ENCODE measurements at places on chromosomes 16 and 17.

GRCh38 chr16:10965440-10966061, 21.2 kb downstream of the CLEC16A start:
- no peak for DNase-seq

DNA sequence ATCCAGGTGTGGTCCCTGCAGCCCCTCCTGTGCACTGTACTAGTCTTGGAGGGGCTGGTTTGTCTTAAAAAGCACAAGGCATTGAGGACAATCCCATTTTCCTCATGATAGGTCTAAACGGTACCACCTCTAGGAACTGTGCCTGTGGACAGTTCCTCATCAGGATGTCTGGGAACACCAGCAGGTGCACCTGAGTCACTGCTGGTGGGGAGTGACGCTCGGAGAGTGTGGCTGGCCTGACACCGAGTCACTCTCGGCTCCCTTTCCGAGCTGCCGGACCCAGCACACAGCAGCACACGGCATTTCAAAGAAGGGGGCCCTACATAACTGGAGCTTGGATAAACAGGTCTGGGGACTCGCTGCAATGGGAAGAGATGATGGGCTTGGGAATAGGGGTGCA, 25.6 kb downstream of the LRRC75A start:
- DNase-seq, result no peak

DNA sequence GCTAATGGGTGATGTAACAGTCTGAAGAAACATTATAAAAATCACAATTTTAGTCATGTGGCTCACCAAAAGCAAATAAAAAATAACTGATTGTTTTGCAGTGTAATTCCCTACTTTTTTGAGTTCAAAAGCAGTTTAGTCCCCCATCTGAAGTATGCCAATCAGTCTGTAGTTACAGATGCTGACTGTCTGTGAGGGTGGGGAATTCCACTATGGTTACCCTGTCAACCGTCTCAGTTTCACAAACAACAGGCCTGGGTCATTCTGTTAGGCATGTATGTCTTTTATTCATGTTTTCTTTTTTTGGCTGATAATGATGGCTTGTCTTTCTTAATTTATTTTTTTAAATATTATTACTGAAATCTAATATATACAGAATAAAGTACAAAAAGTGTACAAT, 69.3 kb downstream of the STXBP4 start:
- DNase-seq, result no peak

- no peak for DNase-seq
Observed at GRCh38 chr17:47701608-47702007, 7.6 kb downstream of the TBKBP1 start.

DNA sequence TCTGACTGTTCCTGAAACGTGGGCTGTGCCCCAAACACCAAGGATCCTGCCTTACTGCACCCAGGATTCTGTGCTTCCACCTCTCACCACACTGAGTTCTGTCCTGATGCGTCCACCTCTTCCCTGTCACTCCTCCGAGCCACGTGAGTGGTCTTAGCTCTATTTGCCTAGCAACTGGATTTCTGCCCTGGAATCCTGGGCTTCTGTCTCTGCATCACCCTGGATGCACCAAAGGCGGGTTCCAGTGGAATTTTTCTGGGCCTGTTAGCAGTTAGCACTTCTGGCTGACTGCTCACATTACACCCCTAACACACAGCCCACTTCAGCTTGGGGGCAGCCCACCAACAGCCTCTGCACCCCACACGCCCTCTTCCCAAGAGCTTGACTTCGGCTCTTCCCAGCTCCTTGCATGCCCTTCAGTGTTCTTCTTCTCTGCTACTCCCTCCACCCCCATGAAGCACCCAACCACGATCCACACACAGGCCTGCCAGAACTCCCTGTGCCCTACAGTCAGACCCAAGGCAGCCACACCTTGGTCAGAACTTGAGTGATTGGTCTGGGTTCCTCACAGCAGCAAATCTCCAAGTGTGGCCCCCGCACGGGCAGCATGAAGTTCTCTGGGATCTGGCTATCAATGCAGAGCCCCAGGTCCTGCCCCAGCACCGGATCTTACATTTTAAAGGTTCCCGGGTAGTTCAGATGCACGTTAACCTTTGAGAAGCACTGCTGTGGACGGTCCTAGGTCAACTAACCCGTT, 129.8 kb upstream of the RCVRN start:
- DNase-seq, result no peak

Data from CD4-positive, alpha-beta T cell treated with Interleukin-1 beta for 1 hour (primary cell).